Suppressor macrophage treated with lipopolysaccharide for 4 hours (primary cell): ENCODE measurements at places on chromosomes 4 and X.
A peak's percentile ranks its signal among the peaks of the same experiment; 100 is the strongest.

DNA sequence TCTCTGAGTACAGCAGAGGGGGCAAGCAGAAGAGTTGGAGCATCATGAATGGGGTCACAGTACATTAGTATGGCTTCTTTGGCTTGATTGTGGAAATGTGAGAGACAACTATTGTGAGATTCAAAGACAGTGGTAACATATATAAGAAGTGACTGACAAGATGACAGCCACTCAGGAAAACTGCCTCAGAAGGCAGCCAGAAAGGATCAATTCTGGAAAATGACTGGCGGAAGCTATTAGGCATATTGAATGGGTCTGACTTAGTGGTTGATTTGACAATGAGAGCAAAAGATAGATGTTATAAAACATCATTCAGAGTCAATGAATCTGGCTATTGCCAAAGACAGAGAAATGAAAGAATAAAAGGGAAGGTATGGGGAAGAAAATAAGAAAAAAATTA lies 345.5 kb upstream of the MAGEB2 start:
- no peak for DNase-seq

- DNase-seq = no peak
Measured at GRCh38 chrX:107448625-107448997, 841 bp upstream of the FRMPD3 start.

- no peak for DNase-seq
Measured at GRCh38 chr4:5656415-5656814, 51.9 kb downstream of the EVC2 start.

DNA sequence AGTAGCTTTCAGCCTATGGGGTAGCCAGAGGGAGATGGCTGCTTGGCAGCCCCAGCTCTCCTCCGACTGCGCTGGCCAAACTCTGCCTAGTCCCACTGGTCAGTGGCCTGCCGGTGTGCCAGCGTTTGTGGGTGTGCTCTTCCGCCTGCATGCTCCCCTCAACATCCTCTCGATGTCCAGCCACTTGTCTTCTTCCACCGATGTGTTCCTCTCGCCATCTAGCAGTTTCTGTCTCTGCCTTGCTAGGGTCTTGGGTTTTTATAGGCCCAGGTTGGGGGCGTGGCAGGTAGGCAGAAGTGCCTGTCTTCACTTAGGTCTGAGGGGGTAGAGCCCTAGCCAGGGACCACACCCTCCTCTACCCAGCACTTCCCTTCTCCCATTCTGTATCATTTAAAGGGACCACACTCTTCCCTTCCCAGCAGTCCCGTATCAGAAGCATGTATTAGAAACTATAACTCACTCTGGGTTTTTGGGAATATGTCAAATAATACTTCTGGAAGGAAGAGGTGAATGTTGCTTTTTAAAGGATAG lies 124.4 kb downstream of the KDM6A start:
- DNase-seq = peak; percentile 21

GRCh38 chr4:152090543-152090942 lies 329.7 kb upstream of the GATB start:
- no peak for DNase-seq

GRCh38 chrX:38126179-38126578 lies 94.5 kb downstream of the SRPX start:
- no peak for DNase-seq
